Activated T-helper 1 cell treated with anti-CD3 and anti-CD28 coated beads, Interleukin-2, amount 50 U/mL, for 16 hours (primary cell): ENCODE measurements at places on chromosomes 12 and 14.
A peak's percentile ranks its signal among the peaks of the same experiment; 100 is the strongest.

DNA sequence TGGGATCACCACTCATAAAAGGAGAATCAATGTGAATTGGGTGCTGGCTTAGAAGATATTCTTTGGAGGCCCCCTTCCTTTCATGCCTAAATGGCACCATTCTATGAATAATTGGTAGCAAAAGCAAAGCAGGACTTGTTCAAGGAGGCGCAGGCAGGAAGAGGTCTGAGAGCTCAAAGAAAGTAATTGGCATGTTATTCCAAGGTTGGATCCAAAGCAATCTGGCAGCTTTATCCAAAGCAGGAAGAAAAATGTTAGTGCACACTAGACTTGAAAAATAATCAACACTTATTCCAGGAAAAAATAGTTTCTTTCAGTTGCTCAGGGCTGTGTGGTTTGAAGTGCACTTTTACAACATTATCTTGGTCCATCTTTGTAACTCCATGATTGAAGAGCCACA is 326.4 kb downstream of the NUAK1 start:
- no peak for DNase-seq

- DNase-seq = no peak
Observed at GRCh38 chr14:34796902-34797301, 78.3 kb downstream of the BAZ1A start.

GRCh38 chr14:99598774-99599173 is 5.2 kb downstream of the CCDC85C start:
- no peak for DNase-seq

DNA sequence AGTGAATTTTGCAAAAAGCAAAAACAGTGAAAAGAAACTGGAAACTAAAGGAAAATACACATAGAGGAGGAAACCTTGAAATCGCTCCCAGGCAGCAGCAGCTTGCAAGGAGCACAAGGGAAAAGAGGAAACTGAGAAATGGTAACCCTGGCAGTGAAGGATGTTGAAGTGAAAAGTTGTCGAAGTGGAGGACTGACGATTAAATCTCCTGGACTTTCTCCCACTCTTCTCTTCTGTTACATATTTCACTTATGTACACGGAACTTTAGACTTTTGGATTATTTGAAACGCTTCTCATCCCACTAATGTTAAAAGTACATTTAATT is 388.8 kb upstream of the USP15 start:
- DNase-seq = no peak

DNA sequence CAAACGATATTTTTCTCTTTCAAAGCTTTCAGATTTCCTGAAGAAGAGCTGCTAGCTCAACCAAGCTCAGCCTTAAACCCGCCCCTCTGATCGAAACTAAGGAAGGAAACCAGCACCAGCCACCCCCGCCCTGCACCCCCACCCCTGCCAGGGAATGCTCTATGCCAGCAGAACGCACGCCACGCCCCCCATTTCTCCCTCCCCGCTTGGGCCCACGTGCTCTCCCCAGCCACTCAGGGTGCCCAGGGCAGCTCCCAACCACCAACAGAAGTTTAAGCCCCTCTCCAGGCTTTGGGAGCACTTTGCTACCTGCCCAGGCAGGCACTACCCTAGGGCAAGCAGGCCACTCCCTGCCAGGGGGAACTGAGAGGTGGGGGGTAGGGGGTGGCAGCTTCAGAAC is 18.8 kb upstream of the KRT78 start:
- DNase-seq = no peak

DNA sequence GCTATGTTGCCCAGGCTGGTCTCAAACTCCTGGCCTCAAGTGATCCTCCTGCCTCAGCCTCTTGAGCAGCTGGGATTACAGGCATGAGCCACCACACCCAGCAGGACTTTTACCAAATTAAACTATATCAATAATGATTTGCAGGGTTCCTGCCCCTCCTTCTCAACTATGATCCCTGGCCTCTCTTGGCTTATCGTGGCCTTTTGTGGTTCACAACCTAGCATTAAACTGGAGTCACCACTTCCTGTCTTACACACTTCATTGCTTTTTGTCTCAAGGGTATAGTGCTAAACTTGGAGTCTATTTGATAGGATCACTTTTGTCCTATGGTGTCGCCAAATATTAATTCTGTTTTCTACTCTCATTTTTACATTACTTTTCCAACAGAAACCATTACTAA is 64.5 kb downstream of the SEC23A start:
- DNase-seq = no peak

GRCh38 chr12:13836099-13836498 is 145.3 kb downstream of the GRIN2B start:
- DNase-seq = no peak

- DNase-seq = peak; percentile 81
Observed at GRCh38 chr12:3073438-3074250, 3.5 kb upstream of the TSPAN9 start.

DNA sequence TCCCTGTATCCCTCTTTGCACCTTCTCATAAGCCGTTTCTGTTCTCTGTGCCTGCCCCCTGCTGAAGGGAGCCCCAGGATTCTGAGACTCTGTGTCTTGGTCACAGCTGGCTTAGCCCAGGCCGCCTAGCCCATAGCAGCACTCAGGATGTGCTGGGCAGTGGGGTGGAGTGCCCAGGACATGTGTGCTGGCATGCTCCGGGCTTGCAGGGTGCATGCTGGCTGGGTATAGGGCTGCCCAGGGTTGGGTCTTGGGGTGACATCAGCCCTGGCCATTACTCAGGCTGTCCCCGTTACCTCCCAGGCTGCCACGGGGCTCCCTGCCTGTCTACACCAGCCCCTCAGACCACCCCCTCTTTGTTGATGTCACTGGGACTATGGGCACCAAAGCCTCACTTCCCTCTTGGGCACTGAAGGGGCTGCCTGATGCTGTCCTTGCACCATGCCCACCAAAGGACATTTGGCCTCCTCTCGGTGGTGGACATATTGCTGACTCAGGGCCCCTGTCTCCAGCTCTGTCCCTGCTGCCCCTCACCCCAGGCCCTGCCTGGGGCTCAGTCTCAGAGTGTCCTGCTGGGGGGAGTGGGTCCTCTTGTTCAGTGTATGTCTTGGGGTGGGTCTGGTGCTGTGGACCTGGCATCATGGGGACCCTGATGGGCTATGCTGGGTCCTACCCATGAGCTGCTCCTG is 2.4 kb downstream of the CEP170B start:
- no peak for DNase-seq

DNA sequence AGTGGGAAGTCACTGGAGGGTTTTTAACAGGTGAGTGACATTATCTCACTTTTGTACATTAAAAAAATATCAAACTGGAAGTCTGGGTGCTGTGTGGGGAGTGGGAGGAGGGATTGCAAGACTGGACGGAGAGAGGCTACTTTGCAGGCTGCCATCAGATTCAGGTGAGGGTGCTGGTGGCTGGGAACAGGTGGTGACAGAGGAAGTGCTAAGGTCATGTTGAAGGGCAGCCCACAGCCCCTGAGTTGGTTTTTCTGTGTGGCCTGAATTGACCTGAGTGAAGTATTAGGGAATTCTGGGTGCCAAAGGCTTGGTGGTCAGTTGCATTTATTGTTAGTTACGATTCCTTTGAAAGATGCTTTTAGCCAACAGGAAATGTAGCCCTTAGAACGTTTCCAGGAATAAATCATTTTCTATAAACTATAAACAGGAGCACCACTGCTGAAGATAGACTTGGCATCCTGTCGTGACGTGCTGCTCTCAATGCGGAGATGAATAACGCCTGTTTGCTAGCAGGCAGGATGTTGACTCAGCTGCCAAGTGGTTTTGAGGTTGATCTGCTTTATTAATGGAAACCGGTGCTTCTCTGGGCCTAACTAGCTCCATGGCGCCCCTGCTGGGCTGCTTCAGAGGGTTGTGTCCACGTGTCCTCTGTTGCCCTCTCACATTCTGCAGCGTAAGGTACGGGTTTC is 707.5 kb upstream of the TMEM132C start:
- DNase-seq = no peak

GRCh38 chr14:69288011-69288771 is 28.2 kb downstream of the GALNT16 start:
- DNase-seq = no peak

DNA sequence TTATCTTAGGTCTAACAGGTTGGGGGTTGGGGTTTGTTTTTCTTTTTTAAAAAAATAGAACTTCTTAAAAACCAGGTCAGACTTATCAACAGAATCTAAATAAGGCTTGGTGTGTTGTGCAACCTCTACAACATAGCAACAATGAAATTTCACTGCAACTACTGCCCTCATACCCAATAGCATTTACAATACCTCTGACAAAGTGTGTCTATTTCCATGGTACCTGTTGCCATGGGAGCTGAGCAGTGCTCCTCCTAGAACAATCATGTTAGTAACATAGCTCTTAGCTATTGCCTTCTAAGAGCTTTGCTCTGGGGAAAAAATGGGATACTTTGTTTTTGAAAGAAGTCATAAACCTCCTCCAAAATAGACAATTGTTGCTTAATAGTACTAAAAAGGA is 103.3 kb upstream of the CCDC175 start:
- no peak for DNase-seq

- DNase-seq = no peak
Observed at GRCh38 chr12:57471661-57472060, 8.0 kb downstream of the ARHGAP9 start.

GRCh38 chr12:68532204-68532886 is 78.4 kb upstream of the RAP1B start:
- DNase-seq = no peak

DNA sequence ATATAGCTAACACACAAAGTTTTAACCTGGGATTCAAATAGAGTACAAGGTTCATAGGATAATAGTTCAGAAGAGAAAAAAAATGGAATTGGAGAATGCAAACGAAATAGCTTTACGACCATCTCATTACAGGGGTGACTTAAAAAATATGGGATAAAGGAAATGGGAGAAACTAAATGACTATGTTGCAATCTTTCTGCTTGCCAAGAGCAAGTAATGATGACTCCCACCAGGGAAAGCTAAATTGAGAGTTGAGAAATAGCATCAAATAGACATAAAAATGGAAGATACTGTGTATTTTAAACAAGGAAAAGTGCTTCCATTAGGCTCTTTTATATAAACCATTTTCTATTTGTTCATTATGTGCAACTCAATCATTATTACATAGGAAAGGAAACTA is 155.7 kb upstream of the ATXN7L3B start:
- DNase-seq = no peak

GRCh38 chr12:29201296-29201695 is 52.2 kb downstream of the FAR2 start:
- no peak for DNase-seq

DNA sequence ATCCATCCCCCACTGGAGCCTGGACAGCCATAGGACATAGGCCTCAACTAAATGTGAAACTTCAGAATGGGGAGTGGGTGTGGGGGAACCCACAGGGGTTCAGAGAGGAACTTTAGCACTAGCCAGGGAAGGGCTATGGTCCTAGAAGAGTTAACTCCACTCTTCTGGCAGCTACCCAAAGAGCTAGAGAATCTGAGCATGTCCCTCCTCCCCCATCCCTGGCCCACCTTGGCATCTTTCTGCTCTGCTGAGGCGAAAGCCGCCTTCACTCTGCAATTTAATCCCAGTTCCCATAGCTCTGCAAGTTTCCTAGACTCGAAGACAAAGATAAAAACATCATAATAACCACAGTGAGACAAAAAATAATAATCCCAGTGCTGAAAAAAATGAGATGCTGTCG is 214.7 kb upstream of the RTL1 start:
- no peak for DNase-seq

DNA sequence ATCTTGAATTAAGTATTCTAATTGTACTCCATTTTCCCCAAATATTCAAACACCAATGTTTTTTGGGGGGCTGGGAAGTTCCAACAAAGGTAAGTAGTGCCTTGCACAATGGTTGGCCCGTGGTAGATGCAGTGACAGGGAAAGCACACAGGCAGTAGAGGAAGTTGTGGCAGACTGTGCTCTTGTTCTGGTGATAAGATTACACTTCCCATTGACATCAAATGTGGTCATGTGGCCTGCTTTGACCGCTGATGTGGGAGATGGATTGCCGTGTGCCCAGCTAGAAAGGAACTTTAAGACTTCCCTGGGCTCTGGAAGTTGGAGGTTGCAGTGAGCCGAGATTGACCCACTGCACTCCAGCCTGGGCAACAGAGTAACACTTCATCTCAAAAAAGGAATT is 223.8 kb downstream of the VRK1 start:
- no peak for DNase-seq

- DNase-seq = no peak
Observed at GRCh38 chr14:60215520-60216420, 33.3 kb upstream of the PPM1A start.

- no peak for DNase-seq
Observed at GRCh38 chr14:76375484-76375883, 453 bp upstream of the ESRRB start.

DNA sequence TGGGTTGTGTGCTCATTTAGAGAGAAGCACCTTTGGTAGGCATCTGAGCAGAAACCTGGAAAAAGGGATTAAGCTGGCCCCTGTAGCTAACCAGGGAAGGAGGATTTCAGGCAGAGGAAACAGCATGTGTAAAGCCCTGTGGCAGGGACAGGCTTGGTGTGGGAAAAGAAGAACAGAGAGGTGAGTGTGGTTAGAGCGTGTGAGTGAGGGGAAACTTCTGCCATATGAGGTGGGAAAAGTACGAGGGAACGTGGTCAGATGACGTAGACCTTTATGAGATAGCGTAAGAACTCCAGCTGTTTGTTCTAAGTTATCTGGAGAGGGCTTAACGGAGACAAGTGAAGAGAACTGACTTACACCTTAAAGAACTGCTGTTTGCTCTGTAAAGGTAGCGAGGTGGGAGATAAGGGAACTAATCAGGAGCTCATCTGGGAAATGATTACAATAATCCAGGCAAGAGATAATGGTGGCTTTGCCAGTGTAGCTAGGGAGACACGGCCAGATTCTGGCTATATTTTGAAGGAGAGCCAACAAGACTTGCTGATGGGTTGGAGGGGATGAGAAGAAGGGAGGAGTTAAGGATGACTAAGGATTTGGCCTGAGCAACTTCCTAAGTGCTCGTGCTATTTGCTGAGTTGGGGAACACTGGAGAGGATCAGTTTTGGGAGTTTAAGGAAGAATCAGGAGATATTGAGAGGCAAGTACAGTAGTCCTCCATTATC is 234.0 kb downstream of the ETNK1 start:
- DNase-seq = no peak

- DNase-seq = no peak
Observed at GRCh38 chr12:1915082-1915968, 3.1 kb downstream of the CACNA2D4 start.

DNA sequence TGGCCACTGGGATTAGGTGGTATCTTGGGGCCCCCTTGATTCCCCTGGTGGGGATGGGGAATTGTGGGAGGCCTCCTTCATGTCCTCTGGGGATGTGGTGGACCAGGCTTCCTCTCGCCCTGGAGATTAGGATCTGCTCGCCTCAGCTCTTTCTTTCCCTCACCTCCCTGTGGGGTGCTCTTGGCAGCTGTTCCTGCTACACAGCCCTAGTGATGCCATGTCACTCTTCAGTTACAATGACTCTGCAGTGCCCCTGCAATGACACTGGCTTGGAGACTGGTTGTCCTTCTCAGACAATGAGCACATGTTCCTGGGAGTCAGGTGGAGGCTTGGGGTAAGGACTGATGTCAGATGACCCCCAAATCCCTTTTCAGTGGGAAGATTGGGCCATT is 83.9 kb downstream of the ADCK1 start:
- no peak for DNase-seq
